ENCODE measurements at places on chromosomes 12 and 14.
A peak's percentile ranks its signal among the peaks of the same experiment; 100 is the strongest.

DNA sequence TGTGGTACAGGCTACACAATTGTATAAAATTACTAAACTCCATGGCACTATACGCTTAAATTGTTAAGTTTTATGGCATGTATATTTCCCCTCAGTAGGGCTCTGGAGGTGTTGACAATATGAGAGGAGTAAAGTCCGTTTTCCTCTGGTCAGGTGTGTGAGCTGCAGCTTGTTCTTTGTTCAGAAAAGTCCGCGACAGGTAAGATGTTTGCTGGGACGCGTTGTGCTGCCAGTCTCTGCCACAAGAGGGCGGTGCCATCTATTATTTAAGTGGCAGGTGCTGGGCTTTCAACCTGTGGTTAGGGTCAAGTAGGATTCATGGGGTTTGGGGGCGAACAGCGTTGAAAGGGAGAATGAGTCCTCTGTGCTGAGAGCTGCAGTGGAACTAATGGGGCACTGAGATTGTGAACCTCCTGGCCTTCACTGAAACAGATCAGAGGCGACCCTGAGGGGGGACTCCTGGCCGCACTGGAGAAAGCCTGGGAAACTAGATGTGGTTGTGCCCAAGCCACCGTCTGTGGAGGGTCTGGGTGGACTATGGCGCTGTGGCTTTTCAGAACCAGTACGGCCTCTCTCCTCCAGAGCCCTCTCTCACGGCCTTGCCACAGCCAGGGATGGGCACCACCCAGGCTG, 179.0 kb downstream of the SLC15A4 start:
- DNase-seq, result peak; percentile 5

- DNase-seq, result no peak
Observed at GRCh38 chr12:50949801-50950302, 2.5 kb upstream of the HIGD1C start.

DNA sequence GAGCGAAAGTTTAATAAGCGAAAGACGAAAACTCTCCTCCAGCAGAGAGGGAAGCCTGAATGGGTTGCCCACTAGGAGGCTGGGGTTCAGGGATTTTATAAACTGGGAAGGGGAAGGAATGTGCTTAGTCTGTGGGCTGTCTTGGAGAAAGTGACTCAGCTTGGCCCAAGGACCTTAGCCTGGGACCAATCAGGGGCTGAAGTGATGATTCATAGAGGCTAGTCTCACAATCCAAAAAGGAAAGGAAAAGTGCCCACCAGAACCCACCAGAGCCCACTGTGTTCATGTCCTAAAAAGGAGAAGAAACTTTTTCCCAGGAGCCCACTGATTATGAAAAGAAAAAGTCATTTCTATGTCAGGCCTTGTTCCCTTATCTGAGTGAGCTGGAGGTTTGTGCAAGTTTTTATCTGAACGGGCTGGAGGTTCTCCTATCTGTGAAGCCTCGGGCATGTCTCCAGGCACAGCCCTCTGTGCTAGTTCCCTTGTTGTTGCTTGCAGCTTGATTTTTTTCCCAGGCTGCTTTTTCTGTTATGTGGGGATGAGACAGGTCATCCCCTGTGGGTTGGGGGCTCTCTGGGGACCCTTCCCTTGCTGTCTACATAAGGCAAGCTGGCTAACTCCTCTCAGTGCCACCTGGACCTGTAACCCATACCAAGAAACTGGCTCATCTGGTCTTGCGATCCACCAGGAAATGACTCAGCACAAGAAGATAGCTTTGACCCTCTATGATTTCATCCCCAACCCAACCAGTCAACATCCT, 8.3 kb upstream of the GOLGA5 start:
- DNase-seq, result no peak

DNA sequence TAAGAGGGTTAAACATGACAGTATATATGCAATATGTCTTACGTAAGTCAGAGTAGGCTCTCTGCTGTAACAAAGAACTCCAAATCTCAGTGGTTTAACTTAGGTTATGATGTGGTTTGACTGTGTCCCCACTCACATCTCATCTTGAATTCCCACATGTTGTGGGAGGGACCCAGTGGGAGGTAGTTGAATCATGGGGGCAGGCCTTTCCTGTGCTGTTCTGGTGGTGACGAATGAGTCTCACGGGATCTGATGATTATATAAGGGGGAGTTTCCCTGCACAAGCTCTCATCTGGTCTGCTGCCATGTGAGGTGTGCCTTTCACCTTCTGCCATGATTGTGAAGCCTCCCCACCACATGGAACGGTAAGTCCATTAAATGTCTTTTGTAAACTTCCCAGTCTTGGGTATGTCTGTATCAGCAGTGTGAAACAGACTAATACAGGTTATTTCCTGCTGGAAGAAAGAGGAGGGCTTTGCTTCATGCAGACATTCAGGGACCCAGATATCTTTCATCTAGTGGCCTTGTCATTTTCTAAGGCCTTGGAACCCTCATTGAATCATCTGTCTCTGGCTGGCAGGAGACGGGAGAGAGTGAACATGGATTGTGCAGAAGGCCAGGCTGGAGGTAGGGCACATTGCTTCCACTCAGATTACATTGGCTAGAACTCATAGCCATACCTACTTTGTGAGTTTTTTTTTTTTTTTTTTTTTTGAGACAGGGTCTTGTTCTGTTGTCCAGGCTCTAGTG, 96.1 kb downstream of the CRADD start:
- DNase-seq, result peak; percentile 75

DNA sequence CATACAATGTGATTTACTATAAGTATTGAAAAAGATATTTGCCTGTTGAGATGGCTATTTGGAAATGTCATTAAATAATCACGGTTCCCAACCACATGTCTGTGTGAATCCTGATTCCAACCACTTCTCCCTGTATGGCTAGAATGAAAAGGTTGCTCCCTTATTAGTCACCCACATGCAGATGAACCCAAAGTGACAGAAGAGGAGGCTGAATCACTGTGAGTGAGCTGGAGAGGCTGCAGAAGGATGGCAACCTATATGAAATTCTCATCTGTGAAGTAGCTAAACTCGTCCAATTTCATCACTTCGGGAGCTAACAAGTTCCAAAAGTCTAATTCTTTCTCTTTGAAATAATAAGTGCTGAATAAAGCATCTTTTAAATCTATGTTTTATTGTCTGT, 300.5 kb downstream of the PRKD1 start:
- no peak for DNase-seq

DNA sequence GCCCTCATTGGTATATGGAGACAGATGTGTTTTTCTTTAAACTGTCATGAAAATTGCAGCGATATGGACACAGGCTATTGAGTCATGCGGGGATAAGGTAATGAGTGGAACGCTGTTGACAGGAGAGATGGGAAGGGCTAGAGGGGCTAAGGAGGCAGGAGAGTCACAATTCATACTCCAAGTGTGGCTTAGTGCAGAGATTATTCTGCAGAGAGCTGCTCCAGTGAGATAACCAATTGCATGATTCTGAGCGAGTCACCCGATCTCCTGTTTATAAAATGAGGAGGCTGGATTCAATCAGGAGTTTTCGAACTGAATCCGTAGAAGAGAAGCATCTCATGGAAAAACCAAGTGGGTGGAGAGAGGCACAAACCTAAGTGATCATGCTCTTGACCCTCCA, 106.4 kb upstream of the PLEKHG7 start:
- no peak for DNase-seq
